CD4-positive, alpha-beta T cell treated with Interleukin-4 for 4 hours (primary cell): ENCODE measurements at places on chromosomes 16 and 17.

- DNase-seq = no peak
These were observed 107.6 kb upstream of the HLF start for GRCh38 chr17:55157165-55157564.

DNA sequence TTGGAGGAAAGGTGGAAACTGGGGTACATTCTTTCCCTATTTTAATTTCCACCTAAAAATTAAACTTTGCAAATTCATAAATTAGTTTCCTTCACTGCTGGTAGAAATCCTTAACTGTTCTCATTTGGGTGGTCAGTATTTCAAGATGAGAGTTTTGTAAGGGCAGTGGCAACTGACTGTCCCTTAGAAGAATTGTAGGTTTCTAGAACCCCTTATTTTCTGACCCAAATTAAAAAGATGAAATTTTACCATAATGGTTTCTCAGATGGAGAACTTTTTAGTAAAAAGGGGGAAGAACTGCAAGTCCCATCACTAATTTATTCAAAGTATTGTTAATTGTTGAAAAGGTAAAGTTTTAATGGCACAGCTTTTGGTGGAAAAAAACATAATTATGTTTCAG is 5.6 kb downstream of the IGF2BP1 start:
- no peak for DNase-seq

DNA sequence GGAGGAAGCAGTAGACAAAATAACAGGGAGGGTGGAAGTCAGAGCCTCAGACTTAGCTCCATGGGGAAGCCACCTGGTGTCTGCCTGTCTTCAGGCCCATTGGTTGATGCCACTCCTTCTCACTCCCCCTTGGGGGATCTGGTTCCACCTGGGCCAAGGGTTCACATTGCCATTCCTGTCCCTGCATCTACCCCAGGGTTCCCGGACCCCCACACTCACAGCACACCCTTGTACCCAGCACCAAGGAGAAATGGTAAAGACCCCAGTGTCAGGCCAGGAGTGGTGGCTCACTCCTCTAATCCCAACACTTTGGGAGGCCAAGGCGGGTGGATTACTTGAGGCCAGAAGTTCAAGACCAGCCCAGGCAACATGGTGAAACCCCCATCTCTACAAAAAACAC is 1.0 kb upstream of the CA7 start:
- DNase-seq = no peak

DNA sequence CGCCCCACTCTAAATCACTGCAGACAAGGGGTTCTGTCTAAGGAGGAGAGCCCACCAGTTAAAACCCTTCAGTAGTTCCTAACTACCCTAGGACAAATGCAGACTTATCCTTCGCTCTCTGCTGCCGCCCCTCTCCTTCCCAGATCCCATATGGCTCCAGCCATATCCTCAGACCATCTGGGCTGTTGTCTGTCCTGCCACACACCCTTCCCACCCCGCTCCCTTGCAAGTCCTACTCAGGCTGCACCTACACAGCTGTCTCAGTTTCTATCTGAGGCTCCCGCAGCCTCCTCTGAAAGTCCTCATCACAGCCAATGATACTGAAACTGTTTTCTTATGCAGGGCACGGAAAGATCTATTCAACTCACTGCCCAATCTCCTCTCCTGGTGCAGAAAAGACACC is 720 bp upstream of the BCKDK start:
- no peak for DNase-seq

DNA sequence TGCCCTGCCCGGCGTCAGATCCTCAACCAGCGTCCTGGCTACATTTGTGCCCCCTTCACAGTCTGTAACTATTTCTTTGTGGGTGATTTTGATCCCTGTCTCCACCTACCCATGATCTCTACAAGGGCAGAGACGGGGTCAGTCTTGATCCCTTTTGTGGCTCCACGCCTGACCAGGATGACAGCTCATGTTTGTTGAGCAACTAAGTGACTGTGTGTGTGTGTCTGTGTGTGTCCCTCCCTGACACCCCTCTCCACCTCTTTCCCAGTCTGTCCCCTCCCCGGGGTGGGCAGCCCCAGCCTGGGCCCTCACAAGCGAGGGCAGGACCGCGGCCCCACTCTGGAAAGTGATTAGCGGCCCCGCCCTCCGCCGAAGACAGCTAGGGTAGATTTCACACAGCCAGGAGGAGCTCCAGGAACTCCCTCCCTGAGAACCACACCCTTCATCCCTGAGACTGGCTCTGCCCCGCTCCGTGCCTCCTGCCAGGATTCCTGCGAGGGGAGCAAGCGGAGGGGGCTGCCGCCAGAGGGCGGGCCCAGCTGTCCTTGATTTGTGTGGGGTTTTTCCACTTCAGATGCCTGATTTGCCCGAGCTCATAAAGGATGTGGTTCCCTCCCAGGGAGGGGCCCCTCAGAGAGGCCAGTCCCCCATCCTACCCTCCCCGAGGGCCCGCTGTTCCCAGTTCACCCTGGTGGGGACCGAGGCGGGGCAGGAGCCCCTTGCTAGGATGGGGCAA is 5.3 kb upstream of the HS3ST6 start:
- no peak for DNase-seq
